ENCODE measurements at places on chromosomes 6 and 20.

- no peak for DNase-seq
Measured at GRCh38 chr6:23600118-23600517, 525.9 kb upstream of the NRSN1 start.

DNA sequence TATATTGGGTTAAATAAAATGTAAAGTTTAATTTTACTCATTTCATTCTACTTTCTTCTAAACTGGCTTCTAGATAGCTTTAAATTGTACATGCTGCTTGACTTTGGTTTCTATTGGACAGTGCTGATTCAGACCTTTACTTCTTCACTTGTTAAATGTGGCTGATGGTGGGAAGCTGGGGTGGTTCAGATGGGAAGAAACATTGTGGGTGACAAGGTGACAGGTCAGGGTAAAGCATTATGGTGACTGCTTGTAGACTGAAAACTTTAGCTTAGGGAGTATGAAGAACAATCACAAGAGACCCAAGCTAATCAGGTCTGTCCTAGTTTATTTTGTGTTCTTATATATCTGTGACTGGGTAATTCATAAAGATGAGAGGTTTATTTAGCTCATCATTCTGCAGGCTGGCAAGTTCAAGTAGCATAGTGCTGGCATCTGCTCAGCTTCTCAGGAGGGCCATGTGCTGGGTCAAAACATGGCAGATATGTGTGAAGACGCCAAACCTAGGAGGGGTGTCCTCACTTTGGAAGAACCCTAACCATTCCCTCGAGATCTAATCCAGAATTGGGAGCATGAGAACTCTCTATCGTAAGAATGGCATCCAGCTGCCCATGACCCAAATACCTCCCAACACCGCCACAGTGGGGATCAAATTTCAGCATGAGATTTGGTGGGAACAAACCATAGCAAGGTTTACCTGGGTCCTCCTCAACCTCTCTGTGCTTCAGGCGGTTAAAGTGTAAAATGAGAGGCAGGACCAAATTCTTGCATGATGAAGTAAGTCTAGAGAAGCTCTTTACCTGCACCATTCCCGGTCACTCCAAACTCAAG, 102.8 kb downstream of the FYN start:
- no peak for DNase-seq

GRCh38 chr6:127554435-127555006, 22.5 kb upstream of the C6orf58 start:
- DNase-seq, result no peak

GRCh38 chr6:17907406-17908229, 79.8 kb downstream of the KIF13A start:
- no peak for DNase-seq

DNA sequence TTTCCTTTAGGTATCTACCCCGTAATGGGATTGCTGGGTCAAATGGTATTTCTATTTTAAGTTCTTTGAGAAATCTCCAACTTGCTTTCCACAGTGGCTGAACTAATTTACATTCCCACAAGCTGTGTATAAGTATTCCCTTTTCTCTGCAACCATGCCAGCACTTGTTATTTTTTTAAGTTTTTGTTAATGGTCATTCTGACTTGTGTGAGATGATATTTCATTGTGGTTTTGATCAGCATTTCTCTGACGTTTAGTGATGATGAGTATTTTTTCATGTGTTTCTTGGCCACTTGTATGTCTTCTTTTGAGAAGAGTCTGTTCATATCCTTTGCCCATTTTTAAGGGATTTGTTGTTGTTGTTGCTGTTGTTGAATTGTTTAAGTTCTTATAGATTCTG, 871.1 kb downstream of the KIF16B start:
- DNase-seq, result no peak

DNA sequence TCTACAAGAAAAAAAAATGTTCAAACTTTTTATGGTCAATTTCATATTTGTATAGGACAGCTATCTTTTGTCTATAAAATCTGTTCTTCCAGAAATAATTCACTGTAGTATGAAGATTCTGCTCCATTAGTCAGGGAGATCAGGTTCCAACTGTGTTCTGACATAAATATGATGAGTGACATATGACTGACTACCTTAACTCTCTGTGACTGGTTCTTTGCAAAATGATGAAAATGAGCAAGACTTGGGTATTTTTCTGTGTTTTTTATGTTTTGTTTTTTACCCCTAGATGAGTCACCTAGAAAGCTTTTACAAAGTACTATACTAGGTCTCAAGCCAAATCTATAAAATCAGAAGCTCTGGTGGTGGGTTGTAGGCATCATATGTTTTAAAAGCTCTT, 229.6 kb downstream of the MMUT start:
- DNase-seq, result no peak

DNA sequence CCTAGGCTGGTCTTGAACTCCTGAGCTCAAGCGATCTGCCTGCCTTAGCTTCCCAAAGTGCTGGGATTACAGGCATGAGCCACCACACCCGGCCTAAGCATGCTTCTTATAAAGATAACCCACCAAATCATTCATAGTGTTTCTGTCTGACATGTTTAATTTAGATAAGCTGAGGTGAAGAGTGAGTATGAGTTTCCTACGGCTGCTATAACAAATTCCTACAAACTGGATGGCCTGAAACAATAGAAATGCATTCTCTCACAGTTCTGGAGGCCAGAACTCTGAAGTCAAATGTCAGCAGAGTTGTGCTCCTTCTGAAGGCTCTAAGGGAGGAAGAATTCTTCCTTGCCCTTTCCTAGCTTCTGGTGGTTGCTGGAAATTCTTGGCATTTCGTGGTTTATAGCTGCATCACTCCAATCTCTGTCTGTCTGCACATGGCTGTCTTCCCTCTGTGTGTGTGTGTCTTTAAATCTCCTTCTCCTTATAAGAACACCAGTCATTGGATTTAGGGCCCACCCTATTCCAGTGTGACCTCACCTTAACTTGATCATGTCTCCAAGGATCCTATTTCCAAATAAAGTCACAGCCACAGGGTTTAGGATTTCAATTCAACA, 29.9 kb downstream of the MAPK13 start:
- DNase-seq, result no peak
